CD4-positive, CD25-positive, alpha-beta regulatory T cell (primary cell): ENCODE measurements at places on chromosomes 6 and 20.

GRCh38 chr20:37348792-37349516 lies 3.0 kb downstream of the SRC start:
- DNase-seq = no peak

DNA sequence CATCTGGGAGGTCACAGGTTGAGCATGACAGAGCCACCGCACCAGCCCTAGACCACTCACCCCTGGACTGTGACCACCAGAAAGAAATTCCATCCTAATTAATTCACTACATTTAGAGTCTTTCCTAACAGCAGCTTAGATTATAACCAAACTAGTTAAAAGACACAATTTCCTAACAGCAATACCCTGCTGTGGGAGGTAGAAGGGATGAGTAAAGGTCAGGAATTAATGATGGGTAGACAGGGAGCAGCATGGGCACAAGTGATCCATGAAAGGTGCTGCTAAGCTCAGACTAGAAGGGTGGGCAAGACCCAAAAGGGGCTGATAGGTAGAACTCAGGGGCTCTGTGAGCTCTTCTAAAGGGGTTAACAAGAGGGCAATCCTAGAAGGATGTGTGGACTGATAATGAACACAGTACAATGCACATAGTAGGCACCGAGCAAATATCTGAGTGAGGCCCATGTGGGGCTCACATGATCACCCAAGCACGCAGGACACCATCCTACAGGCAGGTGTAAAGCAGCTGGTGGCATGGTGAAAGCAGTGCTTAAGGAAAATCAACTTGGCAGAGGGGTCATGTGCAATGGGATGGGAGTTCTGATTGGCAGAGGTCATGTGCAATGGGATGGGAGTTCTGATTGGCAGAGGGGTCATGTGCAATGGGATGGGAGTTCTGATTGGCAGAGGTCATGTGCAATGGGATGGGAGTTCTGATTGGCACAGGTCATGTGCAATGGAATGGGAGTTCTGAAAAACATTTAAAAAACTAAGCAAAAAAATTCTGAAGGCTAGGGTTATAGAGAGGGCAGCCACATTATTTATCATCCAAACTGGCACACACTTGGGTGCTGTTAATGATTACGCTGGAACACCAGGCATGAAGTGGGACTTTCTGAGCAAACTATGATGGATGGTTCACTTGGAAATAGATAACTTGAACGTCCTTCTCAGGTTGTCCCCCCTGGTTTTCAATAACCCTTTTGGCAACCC lies 188.2 kb upstream of the FOXQ1 start:
- DNase-seq = no peak

DNA sequence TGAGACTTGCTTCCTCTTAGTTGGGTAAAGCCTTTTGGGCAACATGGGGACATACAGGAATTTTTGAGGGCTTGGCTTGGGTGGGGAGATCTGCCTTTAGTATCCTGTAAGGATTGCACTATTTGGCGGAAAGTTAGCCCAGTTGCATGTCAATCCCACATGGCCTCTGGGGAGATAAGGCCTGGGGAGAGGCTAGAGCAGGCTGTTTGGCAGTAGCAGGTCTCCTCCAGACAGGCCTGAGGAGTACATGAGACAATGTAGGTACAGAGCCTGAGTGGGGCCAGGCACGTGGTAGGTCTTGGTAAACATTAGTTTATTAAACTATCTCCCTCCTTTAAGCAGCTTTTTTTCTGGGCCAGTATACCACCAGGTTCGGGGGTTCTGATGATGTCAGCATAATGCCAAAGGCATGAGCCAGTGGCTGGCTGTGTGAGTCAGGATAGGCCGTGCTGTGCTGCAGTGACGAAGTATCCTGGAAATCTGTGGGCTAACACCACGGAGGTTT lies 147.9 kb downstream of the VEGFA start:
- DNase-seq = no peak

- DNase-seq = peak; percentile 21
Observed at GRCh38 chr20:38152621-38153221, 12.3 kb downstream of the TGM2 start.

- no peak for DNase-seq
Observed at GRCh38 chr20:50866036-50866685, 65.1 kb downstream of the ADNP start.

GRCh38 chr20:41046716-41047115 lies 18.1 kb downstream of the TOP1 start:
- peak; percentile 44 for DNase-seq

DNA sequence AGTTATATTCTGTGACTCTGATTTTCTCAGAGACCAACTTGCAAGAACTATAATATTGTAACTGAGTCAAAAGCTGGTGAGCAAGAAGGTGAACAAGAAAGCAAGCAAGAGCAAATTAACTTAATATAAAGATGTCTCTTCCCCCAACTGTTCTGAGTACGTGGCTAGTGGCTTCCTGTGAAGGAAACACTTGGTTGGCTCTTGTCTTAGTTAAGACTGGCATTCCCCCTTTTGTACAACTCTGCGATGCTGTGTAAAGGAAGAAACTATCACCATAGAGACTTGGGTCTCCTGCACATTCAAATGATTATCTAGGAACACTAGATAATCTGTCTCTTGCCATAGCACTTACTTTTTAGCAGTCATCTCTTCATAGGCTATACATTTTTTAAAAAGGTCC lies 47.3 kb upstream of the TNFAIP3 start:
- DNase-seq = peak; percentile 60

- no peak for DNase-seq
Observed at GRCh38 chr6:146910611-146911010, 293.6 kb upstream of the STXBP5 start.

DNA sequence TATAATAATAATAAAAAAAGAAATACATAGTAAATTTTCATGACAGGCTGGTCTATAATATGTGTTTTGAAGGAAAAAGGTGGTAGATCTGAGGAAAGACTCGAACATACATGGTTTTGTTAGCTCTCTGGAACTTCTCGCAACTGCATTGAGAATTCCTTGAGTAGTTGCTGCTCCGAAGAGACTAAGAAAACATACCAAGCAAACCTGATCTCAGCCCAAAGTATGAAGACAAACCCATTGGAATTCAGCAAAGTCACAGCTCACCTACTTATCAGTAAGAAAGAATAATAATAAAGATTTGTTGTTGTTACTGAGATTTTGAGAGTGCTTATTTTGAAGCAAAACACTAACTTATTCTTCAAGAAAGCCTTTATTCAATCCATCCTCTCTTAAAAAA lies 1107.1 kb upstream of the EYS start:
- no peak for DNase-seq

DNA sequence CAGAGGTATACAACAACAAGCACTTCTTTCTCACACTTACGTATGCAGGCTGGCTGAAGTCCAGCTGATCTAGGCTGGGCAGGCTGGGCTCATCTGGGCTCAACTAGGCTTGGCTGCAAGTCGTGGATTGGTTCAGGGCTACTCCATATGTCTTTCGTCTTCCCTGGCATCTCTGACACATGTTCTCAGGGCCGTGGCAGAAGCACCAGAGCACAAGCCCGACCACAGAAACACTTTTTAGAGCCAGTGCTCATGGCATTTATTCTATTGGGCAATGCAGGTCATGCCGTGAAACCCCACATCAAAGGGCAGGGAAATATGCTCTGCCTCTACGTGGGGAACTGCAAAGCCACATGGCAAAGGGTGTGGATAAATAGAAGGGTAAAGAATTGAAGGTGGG lies 93.8 kb downstream of the RIN2 start:
- DNase-seq = no peak

DNA sequence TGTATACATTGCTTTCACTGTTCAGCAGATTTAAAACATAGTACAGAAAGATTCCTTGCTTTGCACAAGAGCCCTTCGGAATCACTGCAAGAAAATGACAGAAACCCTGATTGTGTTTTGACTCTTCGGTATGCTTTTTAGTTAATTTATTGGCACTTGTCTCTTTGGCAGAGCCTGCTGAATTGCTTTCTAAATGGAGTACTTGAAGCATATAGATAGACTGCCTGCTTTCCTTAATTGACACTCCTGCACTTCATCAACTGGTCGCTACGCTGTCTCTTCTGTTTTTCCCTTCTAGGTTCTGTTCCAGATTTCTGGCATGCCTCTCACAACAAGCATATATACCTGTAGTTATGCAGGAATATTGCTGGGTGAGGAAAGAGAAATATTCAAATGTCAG lies 22.4 kb upstream of the RBM24 start:
- no peak for DNase-seq

DNA sequence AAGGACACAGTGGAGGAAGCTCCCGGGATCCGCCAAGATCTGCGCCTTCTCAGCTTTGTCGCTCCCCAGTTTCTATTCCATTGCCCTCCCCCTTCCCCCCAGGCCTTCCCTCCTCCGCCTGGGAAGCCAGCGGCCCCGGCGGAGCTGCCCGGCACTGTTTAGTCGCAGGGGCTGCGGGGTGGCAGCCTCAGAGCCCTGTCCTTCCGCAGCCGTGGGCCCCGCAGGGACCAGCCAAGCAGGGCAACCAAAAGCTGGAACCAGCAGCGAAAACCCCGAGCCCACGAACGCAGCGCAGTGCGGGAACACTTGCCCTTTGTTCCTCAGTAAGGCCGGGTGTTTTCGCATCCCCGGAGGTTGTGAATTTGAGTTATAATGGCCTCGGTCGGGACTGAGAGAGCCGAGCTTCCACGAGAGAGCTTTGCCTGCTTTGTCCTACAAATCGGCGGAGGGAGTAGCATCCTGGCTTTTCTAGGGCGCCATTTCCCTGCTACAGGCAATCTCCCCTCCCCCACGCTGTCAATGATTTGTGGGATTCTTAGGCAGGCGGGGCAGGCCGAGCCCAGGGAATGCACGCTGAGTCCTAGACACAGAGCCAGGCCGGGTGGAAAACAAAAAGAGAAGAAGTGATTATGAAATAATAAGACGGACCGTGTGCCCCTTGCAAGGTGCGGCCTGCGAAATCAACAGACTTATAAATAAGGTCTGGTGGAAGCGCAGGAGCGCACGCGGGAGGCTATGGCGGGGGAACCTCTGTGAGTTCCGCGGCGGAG lies 4.0 kb upstream of the TUBB2B start:
- DNase-seq = no peak
